ENCODE measurements at places on chromosomes 4 and X.
A peak's percentile ranks its signal among the peaks of the same experiment; 100 is the strongest.

DNA sequence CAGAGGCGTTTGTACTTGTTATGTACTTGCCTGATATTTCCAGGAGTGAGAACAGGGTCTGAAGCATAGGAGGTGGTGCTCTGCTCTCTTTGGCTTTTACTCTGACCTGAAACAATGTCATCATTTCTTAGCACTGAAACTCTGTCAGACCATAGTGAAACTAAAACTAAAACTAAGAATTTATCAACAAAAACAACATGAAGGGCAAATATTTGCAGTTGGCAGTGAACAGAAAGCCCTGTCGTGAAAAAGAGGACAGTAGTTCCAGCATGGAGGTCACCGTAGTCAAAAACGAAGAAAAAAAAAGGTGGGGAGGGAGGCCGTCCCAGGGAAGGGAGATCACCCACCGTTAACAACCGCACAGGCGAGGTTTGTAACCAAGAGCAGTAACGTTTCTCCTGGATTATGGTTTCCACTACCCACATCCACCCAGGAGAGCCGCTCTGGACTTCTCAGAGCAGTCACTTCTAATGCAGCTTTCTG lies 97.5 kb downstream of the ANK2 start:
- DNase-seq, result no peak

- DNase-seq, result no peak
Observed at GRCh38 chrX:111035991-111036390, 60.0 kb upstream of the PAK3 start.

DNA sequence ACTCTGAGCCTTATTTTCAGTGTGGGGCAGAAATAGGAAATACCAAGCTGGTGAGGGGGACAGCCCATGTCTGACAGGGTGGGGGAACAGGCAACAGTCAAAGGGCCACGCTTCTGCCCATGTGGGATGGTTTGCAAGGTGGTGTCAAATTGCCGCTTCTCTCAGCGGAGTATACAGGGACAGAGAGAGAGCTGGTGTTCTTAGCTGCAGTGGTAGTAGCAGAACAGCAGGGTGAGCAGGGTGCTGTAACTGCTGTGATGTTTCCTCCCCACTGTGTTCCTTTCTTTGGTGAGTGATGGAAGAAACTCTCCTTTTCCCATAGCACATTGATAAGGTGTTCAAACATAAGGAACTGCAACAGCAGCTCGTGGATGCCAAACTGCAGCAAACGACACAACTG lies 37.9 kb downstream of the RBBP7 start:
- no peak for DNase-seq

GRCh38 chr4:154314248-154314647 lies 177.4 kb downstream of the DCHS2 start:
- DNase-seq, result no peak

GRCh38 chr4:66613591-66613990 lies 931.7 kb downstream of the CENPC start:
- no peak for DNase-seq

DNA sequence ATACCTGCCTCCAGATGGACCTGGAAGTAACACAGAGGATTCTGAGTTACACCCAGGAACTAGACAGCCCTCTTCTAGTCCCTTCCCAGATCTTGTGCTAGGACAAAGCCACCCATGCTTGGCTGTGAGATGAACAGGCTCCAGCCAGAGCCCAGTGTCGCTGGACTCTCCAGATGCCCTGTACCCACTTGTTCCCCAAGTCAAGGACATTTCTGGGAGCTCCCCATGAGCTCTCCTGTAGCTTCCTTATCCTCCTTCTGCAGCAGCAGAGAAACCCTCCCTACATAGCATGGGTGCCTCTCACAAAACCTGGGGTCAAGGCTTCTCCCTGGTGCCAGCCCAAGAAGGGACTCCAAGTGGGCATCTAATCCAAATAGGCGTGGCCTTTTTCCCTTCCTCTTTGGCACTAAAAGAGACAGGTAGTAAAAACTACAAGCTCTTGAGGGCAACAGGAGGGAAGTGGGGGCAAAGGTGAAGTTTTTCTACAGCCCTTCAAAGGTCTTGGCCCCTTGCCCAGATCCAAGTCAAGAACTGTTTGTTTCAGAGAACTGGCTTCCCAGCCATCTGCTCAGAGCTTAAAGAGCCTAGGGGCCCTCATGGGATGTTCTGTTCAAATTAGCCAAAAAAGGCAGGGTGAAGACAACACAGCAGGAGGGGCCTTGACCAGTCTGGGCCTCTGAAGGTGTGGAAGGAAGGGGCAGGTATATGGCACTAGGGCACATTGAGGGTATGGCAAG lies 8.5 kb upstream of the ERCC6L start:
- no peak for DNase-seq

DNA sequence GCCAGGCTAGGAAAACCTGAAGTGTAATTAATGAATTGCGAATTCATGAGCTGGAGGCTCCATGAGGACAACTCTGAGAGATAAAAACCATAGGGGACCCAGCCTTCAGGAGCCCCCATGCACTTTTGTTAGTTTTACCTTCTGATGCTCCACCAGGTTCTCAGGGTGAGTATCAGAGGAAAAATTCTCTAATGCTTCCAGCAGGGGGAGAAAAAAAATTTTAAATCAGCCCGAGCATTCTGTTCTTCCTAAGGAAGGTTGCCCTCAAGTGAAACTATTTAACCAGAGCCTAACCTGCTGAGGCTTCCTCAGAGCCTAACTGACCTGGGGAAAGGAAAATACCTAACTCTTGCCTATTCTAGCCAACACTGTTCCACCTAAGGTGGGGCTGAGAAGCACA lies 552.6 kb downstream of the PPARGC1A start:
- DNase-seq, result no peak

DNA sequence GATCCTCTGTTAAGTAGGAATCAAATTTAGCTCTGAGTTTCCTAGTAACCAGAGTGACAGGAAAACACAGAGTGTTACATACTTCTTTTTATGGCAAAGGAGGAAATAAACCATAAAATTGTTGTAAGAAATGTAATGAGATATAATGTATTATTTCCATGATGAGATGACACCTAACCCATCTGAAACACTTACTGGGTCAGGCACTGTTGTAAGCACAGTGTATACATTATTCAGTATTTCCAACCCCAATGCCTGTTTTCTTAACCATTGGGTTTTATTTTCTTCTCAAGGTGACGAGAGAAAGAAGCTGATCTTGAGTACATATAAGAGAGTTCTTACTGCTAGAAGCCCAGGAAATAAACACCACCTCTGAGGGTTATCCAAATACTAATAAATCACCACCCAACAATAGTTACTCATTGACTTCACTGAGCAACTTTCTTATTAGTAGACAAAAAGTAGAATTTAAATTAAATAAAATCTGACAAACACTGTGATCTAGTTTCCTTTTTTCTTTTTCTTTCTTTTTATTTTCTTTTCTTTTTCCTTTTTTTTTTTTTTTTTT lies 4.2 kb upstream of the ENAM start:
- no peak for DNase-seq

GRCh38 chrX:1657367-1658070 lies 42.7 kb downstream of the ASMT start:
- DNase-seq, result peak; percentile 80

DNA sequence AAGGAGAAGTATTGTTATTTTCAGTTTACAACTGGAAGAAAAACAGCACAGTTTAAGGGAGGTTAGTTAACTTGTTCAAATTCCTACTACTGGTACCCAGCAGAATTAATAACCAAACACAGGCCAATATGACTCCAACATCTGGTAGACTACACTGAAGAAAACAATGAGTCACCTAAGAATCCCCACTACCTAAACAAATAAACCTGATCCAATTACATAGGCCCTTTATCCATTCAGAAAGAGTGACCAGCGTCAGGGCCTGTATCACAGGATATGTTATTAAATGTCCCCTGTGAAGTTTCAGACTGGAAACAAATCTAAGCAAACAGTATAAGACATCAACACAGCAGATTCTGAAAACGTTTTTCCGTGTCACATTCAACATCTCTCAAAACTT lies 492.5 kb upstream of the INTU start:
- no peak for DNase-seq

DNA sequence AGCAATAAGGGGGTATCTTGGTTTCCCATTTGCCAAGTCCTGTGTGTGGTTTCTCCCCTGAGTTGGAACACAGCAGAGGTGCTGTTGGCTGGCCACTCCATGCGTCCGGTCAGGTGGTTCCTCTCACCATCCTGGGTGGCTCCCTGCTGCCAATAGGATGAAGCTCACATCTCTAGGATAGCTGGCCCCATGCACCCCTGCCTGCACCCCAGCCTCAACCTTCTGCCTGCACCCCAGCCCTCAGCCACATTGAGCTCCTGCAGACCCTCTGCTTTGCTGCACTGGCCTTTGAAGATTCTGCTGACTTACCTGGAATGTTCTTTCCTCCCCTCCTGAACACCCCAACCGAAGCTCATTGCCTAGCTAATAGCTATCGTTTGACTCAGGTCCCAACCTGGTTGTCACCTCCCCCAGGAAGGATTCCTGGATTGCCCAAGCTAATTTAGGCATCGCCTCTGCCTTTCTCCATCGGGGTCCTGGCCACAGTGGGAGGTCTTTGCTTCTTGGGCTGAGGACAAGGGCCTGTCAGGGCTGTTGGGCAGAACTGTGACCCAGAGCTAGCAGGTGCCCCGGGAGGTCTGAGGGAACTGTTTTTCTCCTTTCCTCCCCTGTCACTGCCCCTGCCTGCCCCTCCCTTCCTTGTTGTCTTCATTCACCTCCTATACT lies 36.6 kb upstream of the GRPEL1 start:
- DNase-seq, result no peak

- no peak for DNase-seq
Observed at GRCh38 chrX:45309096-45309495, 108.4 kb upstream of the DIPK2B start.

DNA sequence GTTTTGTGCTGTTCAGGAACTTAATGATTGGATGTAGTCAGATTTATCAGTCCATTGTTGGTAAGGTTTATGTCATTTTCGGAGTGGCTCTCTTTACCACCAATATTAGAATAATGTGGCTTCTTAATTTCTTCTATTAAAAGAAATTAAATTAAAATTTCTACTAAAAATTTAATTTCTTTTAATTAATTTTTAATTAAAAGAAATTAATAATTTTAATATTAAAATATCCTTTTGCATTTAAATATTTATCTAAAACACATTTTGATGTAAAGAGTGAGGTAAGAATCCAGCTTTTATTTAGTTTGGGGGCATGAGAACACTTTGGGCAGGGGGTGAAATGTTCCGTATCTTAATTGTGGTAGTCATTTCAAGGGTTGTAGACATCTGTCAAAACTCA lies 15.7 kb upstream of the UFSP2 start:
- no peak for DNase-seq

GRCh38 chr4:52684896-52685295 lies 25.8 kb upstream of the USP46 start:
- DNase-seq, result no peak

DNA sequence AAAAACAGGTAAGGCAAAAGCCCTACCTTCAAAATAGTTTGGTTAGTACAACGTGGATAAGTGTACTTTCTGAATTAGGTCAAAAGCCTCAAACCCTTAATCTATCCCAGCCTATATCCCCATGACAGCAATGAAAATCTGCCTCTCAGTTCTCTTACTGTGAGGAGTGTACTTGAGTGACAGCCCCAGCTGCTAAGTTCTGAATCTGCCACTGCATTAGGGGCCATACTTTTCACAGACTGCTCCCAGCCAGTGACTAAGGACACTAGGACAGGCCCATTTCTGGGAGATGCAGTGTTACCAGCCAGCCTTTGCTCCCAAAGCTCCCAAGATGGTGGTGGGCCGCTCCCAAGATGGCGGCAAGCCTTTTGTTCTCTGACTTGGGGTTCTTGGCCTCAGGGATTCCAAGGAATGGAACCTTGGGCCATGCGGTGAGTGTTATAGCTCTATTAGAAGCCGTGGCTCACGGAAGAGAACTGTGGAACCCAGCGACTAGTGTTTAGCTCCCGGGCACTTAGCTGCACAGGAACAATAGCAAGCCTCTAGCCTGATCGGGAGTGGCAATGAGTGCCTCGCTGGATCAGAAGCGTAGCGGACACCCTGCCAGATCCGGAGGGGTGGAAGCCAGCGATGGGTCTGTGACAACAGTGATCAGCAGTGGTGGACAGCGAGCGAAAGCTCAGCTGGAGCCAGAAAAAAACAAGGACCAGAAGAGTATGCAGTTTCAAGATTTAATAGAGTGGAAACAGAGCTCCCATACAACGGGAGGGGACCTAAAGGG lies 175.6 kb upstream of the NRK start:
- DNase-seq, result no peak

DNA sequence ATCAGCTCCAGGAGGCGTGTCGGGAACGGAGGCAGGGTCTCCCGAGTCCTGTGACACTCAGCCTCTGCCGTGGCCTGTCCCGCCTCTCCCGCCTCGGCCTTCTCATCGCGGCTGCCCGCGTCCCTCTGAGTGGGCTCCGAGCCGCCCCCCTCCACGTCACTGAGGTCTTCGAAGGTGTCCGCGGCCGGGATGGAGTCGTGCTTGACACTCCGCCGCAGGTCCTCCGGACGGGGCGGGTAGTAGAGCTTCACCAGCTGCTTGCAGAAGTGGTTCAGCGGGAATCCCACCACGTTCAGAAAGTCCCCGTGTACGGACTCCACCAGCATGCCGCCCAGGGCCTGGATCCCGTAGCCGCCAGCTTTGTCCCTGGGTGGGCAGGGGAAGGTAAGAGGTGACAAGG lies 25.0 kb downstream of the ASMTL start:
- DNase-seq, result no peak

DNA sequence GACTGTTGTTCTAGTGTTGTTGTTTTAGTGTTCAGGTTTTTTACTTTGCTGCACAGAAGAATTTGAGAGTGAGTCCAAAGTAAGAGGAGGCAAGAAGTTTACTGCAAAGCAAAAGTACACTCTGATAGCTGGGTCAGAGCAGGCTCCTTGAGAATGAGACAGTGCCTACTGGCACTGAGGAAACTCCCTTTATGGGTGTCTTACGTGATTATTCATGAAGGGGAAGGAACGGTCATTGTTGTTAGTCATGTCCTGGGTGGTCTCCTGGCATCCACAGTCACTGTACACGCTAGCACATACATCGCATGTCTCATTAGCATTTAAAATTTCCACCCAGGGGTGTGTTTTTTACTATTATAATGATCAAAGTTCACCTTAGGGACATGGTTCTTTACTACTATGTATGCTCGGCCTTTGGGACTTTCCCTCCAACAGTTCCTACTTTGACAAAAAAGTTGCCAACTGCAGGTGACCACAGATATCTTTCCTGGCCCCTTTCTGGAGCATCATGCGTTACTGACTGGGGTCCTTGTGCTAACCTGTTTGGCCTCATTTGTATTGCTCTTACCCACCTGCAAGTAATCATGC lies 688.9 kb upstream of the AMOT start:
- no peak for DNase-seq

DNA sequence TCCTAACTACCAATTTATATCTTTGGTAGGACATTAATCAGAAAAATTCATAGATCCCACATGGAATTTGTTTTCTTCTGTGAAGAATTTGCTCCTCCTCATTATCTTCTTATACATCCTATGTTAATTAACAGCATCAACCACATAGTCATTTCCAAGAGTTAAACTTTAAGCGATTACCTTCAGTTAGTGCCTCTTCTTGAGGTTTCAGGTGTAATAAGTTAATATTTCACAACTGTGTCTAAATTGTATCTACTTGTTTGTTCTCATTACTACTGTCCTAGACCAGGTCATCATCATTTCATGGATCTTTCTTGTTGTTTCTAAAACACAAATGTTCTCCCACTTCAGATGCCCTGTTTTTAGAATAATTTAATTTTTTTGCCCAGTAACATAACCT lies 457.9 kb downstream of the FAT4 start:
- no peak for DNase-seq
